ENCODE measurements at places on chromosomes 5 and 9. TPM values are rescaled to one million over a fixed set of nuclear protein-coding genes. Genes with fewer than 3 reads are reported as not detected.

GRCh38 chr5:38069360-38069759, 189.0 kb upstream of the EGFLAM start:
- H3K36me3 ChIP-seq, result no peaks in the 10 kb centered on the region
- H3K27ac ChIP-seq, result no peak overlapping the region
- no peak for DNase-seq
- no peaks in the 10 kb centered on the region for H3K27me3 ChIP-seq
- no peak overlapping the region for H3K4me3 ChIP-seq

DNA sequence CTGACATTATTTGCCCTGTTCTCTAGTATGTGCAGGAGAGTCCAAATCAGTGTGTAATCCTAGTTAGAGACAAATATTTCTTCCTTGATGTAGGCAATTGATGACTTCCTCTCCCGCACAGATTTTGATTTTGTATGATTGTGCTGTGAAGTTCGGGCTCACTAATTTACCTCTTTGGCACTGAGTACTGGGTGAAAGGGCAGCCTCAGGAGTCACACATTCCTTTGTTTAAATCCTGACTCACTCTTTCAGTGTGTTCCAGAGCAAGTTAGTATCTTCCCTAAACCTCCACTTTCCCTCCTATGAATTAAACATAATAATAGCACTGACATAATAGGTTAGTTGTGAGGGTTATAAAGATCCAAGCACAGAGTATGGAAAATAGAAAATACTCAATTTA, 269.7 kb downstream of the ISL1 start:
- no peak overlapping the region for H3K4me3 ChIP-seq
- no peaks in the 10 kb centered on the region for H3K36me3 ChIP-seq
- H3K4me1 ChIP-seq, result peaks cover 22% of the 10 kb centered on the region
- H3K27ac ChIP-seq, result no peak overlapping the region

GRCh38 chr5:72855821-72856220, 39.4 kb downstream of the TNPO1 start:
- peaks cover 25% of the 10 kb centered on the region for H3K36me3 ChIP-seq
- no peaks in the 10 kb centered on the region for H3K27me3 ChIP-seq
- no peak for DNase-seq
- H3K4me1 ChIP-seq, result peaks cover 6% of the 10 kb centered on the region
- no peak overlapping the region for H3K4me3 ChIP-seq

DNA sequence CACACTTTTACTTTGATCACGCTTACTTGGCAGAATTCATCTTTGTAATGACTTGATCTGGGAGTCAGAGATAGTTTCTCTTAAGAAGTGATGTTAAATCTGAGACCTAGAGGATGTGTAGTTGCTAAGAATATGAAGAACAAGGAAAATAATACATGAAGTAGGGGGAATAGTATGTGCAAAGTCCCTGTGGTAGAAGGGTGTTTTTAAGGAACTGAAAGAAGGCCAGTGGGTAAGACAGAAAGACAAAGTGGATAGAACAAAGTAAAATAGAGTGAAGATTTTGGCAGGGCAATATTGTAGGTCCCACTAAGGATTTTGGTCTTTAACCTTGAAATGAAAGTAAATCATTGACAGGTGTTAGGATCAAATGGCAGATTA, 17.8 kb upstream of the MSANTD3 start:
- peaks cover 3% of the 10 kb centered on the region for H3K4me1 ChIP-seq
- H3K27ac ChIP-seq, result no peak overlapping the region
- no peak for DNase-seq
- H3K4me3 ChIP-seq, result no peak overlapping the region
- no peaks in the 10 kb centered on the region for H3K27me3 ChIP-seq
- no peaks in the 10 kb centered on the region for H3K36me3 ChIP-seq

DNA sequence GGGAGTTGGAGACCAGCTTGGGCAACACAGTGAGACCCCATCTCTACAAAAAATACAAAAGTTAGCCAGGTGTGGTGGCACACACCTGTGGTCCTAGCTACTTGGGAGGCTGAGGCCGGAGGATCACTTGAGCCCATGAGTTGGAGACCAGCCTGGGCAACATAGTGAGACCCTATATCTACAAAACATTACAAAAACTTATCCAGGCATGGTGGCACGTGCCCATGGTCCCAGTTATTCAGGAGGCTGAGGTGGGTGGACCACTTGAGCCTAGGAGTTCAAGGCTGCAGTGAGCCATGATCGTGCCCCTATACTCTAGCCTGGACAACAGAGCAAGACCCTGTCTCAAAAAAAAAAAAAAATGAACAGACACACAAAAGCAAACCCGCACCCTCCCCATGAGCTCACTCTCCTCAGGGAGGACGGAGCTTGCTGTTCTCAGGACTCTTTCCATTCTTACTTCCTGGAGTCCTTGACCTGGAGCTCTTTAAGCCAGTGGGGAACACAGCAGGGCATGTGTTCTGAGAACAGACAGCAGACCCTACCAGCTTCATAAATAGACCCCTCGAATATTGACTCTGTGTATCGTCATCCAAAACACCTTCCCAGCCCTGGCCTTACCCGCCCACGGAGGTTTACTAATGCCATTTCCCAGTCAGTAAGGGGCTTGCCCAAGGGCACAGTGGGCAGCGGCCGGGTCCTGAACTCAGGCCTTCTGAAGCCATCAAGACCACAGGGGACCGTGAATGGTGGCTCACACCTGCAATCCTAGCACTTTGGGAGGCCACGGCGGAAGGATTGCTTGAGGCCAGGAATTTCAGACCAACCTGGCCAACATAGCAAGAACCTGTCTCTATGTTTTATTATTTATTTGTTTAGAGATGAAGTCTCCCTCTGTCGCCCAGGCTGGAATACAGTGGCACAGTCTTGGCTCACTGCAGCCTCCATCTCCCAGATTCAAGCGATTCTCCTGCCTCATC, 11.1 kb downstream of the PTGES2 start:
- peaks cover 2% of the 10 kb centered on the region for H3K4me1 ChIP-seq
- no peak overlapping the region for H3K4me3 ChIP-seq
- H3K27me3 ChIP-seq, result peaks cover 3% of the 10 kb centered on the region

- peaks cover 7% of the 10 kb centered on the region for H3K36me3 ChIP-seq
- no peak overlapping the region for H3K4me3 ChIP-seq
- no peak for DNase-seq
- no peak overlapping the region for H3K27ac ChIP-seq
- H3K27me3 ChIP-seq, result no peaks in the 10 kb centered on the region
Measured at GRCh38 chr5:11892832-11893231, 11.4 kb downstream of the CTNND2 start.

GRCh38 chr5:42715785-42716184, 40.8 kb upstream of the CCDC152 start:
- no peak overlapping the region for H3K4me3 ChIP-seq
- no peaks in the 10 kb centered on the region for H3K36me3 ChIP-seq
- no peak for DNase-seq

DNA sequence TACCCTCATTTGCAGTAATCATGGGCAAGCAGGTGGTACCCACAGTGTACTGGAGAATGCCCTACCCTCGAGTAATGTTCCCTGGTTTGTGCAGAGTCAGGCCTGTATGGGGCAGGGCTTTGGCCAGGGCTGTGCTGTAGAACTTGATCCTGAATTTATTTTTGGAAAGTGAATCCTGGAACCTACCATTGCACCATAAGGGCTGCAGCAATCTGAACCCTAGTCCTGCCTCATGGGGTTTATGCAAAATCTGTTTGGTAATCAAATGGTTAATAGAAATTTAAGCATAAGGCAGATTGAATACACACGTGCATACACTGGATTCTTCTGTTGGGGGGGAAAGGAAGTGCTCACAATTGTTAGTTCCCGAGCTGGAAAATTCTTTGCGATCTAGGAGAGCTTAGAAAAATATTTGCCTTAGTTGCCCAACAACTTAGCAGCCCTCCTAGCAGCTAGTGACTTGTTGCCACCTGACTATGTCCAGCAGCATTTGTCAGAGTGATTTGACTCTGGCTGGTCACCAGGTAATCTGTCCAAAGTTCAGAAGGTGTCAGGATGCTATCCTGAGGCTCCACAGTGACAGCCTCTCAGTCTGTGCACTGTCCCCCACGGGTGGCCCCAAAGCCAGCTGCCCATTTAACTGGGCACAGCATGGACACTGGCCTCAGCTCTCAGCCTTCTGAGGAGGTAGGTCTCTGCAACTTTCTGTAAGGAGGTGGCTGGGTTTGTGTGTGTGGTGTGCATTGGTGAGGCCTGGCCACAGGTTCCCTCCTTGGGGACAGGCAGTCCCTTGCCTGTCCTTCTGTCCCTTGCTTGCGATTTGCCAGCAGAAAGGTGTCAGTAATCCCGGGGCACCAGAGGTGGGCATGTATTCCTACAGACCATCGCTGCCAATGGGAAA, 8.3 kb downstream of the MVB12B start:
- H3K27ac ChIP-seq, result peak overlapping the region; percentile 62
- H3K4me1 ChIP-seq, result peaks cover 38% of the 10 kb centered on the region
- peaks cover 13% of the 10 kb centered on the region for H3K36me3 ChIP-seq
- peak overlapping the region; percentile 15 for H3K4me3 ChIP-seq

- no peak for DNase-seq
- peak overlapping the region; percentile 69 for H3K27ac ChIP-seq
- peaks cover 15% of the 10 kb centered on the region for H3K4me1 ChIP-seq
- H3K27me3 ChIP-seq, result no peaks in the 10 kb centered on the region
Measured at GRCh38 chr5:78116167-78116566, 178.3 kb downstream of the AP3B1 start.

The FSTL4 gene
- total RNA-seq, result 2.4 TPM

Data from progenitor cell of endocrine pancreas (in vitro differentiated cells).